ENCODE measurements at places on chromosomes 3 and 15.

- DNase-seq: no peak
These were observed 746.0 kb downstream of the VGLL3 start for GRCh38 chr3:86244905-86245304.

- no peak for DNase-seq
These were observed 271.5 kb upstream of the DCBLD2 start for GRCh38 chr3:99172736-99173657.

- DNase-seq: no peak
These were observed 394.1 kb upstream of the TBL1XR1 start for GRCh38 chr3:177591379-177591778.

- DNase-seq: no peak
These were observed 1.0 kb downstream of the ZFAND6 start for GRCh38 chr15:80060356-80061006.

DNA sequence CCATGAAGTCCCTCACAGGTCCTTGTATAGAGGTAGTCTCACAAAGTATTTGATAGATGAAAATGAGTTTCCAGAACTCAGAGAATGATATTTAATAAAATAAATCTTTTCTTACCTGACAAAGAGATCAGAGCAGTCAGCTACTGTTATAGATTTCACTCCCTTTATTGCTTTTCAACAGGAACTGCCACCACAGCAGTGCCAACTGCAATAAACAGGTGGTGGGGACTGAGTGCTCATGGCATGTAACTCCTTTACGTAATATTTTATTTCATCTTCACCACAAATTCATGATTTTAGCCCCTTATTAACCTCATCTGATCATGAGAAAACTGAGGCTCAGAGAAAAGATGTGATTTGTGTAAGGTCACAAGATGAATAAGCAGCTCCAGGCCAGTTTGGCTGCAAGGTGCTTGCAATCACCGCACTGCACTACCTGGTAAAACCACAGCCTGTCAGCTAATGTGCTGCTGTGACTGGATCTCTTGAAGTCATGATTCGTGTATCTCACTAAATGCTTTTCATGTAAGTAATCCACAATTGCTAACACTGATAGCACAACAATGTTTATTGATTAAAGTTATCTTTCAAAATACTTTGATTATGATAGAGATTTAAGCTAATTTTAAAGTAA, 78.8 kb downstream of the WNT5A start:
- DNase-seq: no peak

GRCh38 chr3:141257961-141258360, 26.3 kb downstream of the PXYLP1 start:
- no peak for DNase-seq

DNA sequence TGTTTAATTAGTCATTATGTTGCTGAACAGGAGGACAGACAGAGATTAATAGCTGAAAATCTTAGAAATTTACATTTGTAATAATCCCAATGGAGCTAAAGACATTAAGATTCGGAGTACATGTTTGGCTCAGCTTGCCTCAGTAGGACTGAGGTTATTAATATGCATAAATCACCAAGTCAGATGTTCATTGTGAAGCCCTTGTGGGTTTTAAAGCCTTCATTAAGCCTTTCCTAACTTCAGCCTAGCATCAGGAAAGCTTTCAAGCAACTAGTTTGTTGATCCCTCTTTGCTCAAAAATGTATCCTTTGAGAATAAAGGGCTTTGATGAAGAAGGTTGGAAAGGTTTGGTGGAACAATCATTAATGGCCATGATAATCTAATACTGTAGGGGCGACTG, 178.2 kb upstream of the CGNL1 start:
- DNase-seq: no peak

DNA sequence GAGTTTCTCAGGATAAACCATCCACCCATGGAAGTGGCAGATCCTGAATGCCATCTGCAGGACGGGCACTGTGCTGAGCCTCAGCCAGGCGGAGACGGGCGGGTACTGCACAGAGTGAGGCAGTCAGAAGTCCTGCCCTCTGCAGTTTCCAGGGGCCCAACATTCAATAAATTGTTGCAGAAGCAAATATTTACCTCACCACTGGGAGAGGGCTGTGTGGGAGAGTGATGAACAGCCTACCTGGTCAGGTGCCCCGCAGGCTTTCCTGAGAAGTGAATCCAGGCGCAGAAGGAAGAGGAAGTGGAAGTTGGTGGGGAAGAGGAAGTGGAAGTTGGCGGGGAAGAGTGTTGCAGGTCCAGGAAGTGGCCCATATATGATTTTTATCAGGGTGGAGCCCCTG, 100.8 kb downstream of the SLCO3A1 start:
- no peak for DNase-seq

- no peak for DNase-seq
These were observed 32.3 kb downstream of the SLC9C1 start for GRCh38 chr3:112261742-112262141.

- DNase-seq: no peak
These were observed 222.1 kb upstream of the POU1F1 start for GRCh38 chr3:87498358-87499080.

DNA sequence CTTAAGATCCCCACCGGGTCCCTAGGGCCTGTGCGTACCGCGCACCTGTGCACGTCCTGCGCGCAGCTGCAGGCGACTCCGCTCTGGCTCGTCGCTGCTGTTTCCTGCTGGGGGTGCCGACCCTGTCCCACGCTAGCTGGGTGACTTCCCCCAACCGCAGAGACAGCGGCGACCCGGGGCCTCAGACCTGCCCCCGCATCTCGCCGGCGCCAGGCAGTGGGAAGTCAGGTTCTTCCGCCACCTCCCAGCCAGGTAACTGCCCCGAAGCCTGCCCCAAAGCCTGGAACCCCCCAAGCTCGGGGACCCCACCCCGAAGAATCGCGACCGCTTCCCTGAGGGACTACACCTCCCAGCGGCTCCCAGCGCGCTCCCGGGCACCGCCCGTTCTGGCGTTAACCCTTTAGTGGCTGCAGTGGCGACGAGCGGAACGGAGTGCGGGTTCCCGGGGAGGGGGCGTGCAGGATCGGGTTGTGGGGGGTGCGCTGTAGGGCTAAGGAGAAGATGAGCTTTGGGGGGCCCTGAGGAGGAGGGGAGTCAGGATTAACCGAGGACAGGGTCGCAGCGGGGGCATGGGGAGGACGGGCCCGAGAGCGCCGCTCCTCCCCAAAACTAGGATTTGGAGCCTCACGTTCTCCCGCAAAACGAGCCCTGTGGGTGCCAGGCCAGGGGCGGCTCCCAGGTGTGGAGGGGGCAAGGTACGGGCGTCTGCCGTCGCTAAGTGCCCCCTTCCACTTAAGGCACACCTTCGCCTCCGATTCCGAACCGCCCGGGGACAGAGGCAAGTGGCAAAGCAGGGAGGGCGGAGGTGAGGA, 589 bp downstream of the NEIL1 start:
- no peak for DNase-seq

GRCh38 chr3:111668888-111669488, 73.8 kb upstream of the ZBED2 start:
- no peak for DNase-seq

DNA sequence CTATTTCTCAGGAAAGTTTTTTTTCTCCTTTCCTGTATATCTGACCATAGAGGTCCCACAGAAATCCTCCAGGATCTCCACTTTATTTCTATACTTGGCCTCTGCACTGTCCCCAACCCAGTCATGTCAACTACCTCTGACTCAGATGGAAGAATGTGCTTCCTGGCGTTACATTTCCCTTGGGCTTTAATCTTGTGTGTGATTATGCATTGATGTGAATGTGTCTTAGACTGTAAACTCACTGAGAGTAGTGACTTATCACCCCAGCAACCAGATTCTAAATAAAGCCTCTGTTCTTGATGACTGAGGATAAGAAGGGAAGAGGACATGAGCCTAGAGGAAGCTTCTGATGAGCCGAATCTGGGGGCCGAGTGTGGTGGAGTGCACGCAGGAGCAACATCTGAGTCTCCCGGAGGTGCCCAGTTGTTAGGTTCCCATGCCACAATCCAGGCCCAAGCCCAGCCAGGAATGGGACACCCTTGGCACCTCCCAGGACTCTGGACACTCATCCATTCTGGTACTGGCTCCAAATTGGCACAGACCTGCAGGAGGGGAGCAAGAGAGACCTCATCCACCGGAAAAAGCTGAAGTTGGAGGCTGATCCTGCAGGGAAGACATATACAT, 32.1 kb upstream of the HEG1 start:
- no peak for DNase-seq

DNA sequence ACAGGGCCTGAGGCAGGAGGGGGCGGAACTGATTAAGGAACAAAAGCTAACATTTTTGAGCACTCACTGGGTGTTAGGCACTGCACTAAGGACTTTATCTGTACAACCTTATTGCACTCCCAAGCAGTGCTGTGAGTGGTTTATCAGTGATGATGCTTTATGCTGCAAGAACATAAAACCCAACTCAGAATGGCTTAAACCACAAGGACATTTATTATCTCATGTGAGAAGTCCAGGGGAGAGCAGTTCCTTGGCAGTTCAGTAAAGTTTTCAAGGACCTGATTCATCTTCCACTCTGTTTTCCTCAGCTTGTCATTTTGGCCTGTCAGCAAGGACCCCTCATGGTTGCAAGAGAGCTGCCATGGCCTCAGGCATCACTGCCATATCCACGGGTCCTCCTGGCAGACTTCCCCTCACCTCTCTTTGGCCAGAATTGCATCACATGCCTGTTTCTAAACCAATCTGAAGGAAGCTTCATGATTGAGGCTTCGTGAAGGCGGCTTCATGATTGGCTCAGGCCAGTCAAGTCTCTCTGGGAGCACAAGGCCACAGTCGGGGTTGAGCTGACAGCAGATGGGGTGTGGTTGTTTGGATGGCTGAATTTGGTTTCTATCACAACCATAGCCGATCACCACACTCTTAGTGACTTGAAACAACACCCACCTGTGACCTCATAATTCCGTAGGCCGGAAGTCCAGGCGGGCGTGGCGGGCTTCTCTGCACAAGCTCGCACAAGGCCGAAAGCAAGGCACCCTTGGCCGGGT, 15.8 kb downstream of the EFCC1 start:
- DNase-seq: no peak

GRCh38 chr3:162538906-162539305, 1042.3 kb downstream of the OTOL1 start:
- no peak for DNase-seq

GRCh38 chr15:47737477-47737876, 20.2 kb downstream of the SEMA6D start:
- DNase-seq: no peak

GRCh38 chr15:80591938-80592825, 102.9 kb upstream of the ABHD17C start:
- DNase-seq: no peak

- DNase-seq: no peak
These were observed 12.6 kb upstream of the RNU6-1 start for GRCh38 chr15:67852418-67852817.

GRCh38 chr3:5110337-5110736, 11.8 kb upstream of the ARL8B start:
- no peak for DNase-seq

DNA sequence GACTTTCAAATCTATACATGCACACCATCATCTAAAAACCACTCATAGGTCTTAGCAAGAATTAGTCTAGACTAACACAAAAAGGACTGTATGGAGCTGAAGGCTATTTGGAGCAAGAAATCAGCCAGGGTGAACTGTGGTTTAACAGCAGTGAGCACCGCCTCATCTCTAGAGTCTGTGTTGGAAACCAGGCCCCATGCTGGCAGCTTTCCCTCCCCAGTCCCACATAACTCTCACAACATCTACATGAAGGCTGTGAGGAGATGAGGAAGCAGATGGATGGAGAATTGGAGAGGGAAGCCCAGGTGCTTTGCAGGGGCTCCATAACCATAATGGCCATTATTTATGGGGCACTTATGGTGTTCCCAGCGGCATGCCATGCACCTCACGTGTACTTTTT, 133.2 kb upstream of the TOPAZ1 start:
- no peak for DNase-seq

DNA sequence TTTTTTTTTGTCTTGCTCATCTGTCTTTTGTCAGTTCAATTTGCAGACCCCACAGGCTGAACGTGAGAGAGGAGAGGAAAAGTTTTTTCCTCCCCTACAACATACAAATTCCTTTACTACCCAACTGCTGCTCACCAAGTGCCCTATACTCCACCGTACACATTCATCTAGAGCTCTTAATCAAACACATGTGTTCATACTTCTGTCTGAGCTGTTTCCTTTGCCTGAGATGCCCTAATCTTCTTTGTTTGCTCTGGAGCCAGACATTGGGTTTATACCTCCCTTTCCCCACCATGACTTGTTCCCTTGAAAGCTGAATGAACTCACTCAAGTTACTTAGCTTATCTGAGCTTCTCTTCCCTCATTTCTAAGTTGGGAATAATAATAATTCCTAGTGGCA, 122.7 kb upstream of the RASGRP1 start:
- no peak for DNase-seq

DNA sequence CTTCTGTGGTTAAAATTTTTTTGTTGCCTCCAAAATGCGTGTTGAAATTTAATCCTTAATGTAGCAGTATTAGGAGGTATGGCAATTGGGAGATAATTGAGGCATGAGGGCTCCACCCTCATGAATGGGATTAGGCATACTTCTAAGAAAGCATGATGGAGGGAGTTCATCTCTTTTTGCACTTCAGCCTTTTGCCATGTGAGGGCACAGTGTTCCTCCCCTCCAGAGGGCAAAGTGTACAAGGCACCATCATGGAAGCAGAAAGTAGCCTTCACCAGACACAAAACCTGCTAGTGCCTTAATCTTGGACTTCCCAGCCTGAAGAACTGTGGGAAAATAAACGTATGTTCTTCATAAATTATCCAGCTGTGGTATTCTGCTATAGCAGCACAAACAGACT, 429.5 kb downstream of the ZIC1 start:
- no peak for DNase-seq

DNA sequence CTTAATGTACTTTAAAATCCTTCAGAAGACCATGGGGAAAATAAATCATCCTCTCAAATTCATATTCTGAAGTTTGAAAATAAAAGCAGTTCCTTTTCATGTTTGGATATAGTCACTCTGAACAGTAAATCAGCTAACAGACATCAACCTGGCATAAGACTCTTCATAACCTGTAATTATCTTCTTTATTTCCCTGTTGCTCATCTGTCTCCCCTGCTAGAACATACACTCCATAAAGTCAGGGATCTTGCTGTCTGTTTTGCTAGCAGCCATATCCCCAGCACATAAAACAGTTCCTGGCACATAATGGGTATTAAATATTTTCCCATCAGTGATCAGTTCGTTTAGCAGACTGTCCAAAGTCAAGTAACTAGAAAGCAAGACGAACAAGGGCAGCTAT, 11.2 kb downstream of the VGLL4 start:
- no peak for DNase-seq

DNA sequence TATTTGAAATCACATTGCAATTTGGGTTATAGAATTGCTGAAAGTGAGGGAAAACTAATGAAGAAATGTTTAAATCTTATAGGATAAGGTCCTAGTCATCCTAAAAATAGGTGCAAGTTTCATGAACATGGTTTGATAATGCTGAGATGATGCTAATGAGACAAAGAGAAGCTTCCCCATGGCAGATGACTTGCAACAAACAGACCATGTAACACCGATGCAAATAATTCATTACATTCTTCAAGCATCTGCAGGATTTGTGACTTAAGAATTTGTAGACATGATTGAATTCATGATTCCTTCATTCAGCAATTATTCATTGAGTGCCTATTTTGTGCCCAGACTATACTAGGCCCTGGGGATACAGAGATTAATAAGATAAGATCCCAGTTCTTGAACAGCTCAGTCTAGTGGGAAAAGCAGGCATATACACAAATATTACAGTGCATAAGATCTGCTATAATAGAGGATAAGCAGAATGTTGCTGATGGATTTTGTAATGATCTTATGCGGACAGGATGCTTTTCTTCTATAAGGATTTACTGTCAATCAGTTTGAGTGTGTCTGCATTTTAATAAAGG, 367.9 kb upstream of the GBE1 start:
- no peak for DNase-seq
